Urinary bladder (tissue), 4 donors: ENCODE measurements at places on chromosomes 3 and 15. TPM values are rescaled to one million over a fixed set of nuclear protein-coding genes. Genes with fewer than 3 reads are reported as not detected.

GPR27 gene
- 2.7 TPM for total RNA-seq

C2CD4A gene
- 0.11 TPM for total RNA-seq

RPL39L gene
- 10.7 TPM for total RNA-seq

CPNE4 gene
- 0.21 TPM for total RNA-seq

EPHB3 gene
- 28.0 TPM for total RNA-seq

SLCO2A1 gene
- total RNA-seq = 3.0 TPM

WNT7A gene
- not detected for total RNA-seq

OIP5 gene
- 6.1 TPM for total RNA-seq

WDR49 gene
- 17.1 TPM for total RNA-seq

GOLGA8R gene
- total RNA-seq = 5.3 TPM

C3orf85 gene
- total RNA-seq = not detected

FRMD5 gene
- 2.9 TPM for total RNA-seq

CASR gene
- 0.74 TPM for total RNA-seq

HRG gene
- total RNA-seq = not detected

RARB gene
- total RNA-seq = 70.7 TPM

CPLX3 gene
- not detected for total RNA-seq

IQCF5 gene
- not detected for total RNA-seq

GOLGA6A gene
- not detected for total RNA-seq

DUOX1 gene
- 10.3 TPM for total RNA-seq

ANKRD63 gene
- total RNA-seq = not detected

RASGRF1 gene
- total RNA-seq = 0.48 TPM

TIPARP gene
- 35.5 TPM for total RNA-seq

RYR3 gene
- 10.5 TPM for total RNA-seq

GDPGP1 gene
- total RNA-seq = 6.6 TPM

CCDC191 gene
- total RNA-seq = 7.1 TPM

SRGAP3 gene
- 21.4 TPM for total RNA-seq

THAP10 gene
- 5.0 TPM for total RNA-seq

SLC22A13 gene
- 0.58 TPM for total RNA-seq

NOX5 gene
- 0.16 TPM for total RNA-seq

ALPK3 gene
- 7.2 TPM for total RNA-seq
